ENCODE measurements at places on chromosomes 16 and 17.

DNA sequence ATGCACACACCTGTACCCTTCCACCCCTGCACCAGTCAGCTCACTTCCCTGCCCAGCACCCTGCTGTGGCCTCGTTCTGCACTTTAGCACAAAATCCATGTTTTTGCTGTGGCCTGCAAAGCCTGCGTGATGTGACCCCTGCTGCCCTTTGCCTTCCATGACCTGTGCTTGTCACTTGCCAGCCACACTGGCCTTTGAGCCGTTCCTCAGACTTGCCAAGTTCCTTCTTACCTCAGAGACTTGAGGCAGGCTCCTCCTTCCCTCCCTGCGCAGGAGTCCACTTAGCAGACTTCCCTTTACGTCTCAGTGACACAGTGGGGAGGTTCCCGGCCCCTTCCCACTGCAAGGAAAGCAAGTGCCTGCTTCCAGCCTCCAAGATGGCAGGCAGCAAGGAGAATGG, 134.7 kb downstream of the SNX29 start:
- no peak for DNase-seq

GRCh38 chr17:81656118-81656743, at the start of gene PDE6G:
Gene PDE6G (minus strand): TSS chr17:81656542. CDS start chr17:81653305, 3,237 bp downstream.
- no peak for DNase-seq

- DNase-seq = no peak
Observed at GRCh38 chr17:18181358-18181757, 2.3 kb upstream of the ALKBH5 start.

DNA sequence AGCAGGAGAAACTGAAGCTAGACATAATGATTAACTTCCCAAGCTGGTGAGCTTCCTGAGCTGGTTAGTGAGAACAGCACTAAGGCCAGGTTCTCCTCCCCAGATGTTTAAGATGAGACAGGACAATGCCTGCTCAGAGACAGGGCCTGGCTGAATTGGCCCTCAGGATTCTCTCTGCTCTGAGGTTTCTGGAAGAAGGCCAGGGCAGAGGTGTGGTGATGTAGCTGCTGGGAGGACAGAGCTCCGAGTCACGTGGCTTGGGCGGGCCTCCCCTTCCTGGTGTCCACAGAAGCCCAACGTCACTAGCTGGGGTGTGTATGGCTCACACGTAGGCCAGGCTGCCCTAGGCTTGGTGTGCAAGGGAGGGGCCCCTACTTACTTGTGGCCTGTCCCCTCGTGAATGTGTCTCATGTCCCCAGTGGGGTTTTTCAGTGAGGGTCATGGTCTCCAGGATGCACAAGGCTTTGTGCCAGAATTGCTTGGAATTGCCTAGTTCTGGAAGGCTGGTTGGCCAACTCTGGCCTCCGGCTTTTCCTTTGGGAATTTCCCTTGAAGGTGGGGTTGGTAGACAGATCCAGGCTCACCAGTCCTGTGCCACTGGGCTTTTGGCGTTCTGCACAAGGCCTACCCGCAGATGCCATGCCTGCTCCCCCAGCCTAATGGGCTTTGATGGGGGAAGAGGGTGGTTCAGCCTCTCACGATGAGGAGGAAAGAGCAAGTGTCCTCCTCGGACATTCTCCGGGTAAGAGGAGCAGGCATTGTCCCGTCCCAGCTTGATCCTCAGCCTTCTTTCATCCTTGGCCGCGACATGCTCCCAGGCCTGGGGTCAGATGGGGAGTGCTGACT, 3.4 kb downstream of the NOD2 start:
- peak; percentile 55 for DNase-seq

- no peak for DNase-seq
Observed at GRCh38 chr16:69187446-69188235, 677 bp downstream of the SNTB2 start.

DNA sequence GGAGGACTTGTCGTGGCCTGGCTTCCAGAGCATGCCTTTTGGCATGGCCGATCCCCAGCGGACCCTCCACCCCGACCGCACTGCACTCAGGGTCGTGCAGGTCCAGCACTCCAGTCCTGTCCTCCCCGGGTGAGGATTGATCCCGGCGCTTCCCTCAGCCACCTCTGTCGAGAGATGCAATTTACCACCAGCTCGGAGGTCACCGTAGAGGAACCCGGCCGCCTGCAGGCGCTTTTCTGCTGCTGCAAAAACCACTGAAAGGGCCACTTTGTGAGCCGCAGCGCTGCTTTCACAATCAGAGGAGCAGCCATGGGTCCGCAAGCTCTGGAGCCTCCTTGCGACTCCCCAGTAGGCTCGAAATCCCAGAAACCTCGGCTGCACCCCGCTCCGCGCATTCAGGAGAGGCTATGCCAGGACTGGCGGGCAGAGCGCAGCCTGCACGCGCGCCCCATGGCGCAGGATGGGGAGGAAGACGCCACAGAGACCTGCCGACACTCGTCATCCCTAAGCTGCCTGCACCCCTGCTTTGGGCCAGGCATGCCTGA, 134.2 kb downstream of the HS3ST2 start:
- no peak for DNase-seq

DNA sequence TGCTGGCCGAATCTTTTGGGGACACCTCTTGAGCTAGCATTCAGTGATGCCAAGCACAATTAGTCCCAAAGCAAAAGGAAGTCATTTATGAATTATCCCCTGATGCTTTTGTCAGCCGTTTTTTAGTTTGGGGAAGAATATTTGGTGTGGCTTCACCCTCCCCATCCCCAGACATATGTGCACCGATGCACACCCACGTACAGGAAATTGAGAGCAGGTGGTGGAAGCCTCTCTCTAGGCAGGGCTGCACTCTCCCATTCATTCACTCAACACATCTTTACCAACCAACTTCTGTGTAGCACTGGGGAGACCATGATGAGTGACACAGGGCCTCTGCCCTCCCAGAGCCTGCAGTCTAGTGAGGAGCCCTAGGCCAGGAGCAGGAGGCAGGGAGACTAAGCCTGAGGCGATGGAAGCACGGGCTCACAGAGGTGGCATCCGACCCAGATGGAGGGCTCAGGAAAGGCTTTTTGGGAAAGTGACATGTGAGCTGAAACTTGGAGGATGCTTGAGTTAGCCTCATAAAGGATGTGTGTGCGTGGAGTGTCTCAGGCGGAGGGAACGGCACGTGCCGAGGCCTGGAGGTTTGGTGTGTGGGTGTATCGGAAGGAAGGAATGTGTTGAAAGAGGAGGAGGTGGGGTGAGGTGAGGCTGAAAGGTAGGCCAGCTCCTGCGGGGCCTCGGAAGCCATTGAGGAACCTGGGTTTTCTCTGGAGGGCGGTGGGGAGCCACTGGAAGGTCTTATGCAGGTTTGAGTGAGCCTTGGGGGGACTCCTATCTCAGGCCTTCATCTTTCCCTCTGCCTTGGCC, 43.8 kb downstream of the PSME3IP1 start:
- DNase-seq = no peak

DNA sequence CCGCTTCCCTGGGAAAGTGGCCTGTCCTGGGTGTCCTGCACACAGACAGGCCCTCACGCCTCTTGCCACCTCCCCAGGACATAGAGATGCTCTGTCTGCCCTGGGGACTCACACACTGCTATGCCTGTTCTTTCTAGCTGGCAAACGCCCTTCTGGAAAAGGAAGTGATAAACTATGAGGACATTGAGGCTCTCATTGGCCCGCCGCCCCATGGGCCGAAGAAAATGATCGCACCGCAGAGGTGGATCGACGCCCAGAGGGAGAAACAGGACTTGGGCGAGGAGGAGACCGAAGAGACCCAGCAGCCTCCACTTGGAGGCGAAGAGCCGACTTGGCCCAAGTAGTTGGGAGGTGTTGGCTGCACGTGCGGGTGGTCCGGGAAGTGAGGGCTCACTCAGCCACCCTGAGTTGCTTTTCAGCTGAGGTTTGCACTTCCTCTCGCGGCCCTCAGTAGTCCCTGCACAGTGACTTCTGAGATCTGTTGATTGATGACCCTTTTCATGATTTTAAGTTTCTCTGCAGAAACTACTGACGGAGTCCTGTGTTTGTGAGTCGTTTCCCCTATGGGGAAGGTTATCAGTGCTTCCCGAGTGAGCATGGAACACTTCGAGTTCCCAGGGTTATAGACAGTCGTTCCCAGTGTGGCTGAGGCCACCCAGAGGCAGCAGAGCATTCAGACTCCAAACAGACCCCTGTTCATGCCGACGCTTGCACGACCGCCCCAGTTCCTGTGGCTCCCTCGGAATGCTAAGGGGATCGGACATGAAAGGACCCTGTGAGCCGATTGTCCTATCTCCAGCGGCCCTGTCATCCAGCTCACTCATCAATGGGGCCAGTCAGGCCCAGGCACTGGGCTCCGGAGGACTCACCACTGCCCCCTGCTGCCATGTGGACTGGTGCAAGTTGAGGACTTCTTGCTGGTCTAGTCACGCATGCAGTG, 3.5 kb upstream of the RPL13 start:
- DNase-seq = no peak

DNA sequence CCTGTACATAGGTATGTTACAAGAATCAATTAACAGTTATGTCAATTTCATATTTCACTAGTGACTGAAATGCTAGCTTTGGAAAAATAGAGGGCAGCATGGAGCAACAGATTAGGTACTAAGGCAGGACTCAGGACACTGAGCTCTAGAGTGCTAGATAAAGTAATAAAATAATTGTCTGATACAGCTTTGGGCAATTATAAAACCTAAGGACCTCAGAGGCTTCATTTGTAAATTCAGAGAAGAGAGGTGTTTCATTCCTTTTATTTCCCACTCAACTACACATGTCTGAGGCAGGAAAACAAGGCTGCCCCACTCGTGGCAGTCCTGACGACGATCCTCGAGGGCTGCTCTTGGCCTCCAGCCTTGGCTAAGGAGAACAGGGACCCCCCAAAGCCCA, 81.5 kb downstream of the CA4 start:
- no peak for DNase-seq

- DNase-seq = no peak
Observed at GRCh38 chr16:4323845-4324488, 8.1 kb downstream of the GLIS2 start.

GRCh38 chr17:28983286-28984230, 22.3 kb downstream of the SEZ6 start:
- DNase-seq = no peak

DNA sequence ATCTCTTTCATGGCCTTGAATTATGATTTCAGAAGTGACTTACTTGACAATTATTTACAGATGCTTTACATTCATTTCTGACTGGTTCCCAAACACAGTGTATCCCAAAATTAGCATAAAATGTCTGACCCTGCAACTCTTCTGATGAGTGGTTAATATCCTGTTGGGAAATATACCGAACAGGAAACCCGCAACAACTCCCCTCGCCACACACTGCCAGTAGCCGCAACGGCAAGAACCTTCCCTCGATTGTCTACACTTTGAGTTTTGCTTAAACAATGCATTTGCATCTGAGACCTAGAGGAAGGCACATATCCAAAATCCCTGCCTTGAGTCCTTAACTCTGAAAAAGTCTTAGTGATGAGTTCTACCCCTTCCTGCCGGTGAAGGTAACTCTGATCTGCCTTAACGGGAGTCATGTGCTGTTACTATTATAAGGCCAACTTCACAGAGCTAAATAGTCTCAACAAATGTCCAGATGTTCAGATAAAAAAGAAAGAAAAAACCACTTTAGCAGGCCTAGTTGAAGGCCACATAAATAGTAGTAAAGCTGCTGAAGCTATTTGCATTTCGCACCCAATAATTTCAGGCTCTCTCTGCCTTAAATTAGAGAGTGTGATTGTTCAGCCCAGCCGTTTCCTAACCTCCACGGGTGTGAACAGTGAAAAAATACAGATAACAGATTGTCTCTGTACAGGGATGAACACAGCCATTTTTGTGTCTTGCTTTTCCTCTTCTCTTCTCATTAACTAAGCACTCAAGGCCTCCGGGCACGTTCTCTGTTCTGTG, 321.1 kb downstream of the HS3ST3B1 start:
- no peak for DNase-seq

- no peak for DNase-seq
Observed at GRCh38 chr16:21302898-21303528, 24.9 kb upstream of the CRYM start.

GRCh38 chr17:61135782-61136181, 263.9 kb upstream of the TBX2 start:
- DNase-seq = no peak

- DNase-seq = no peak
Observed at GRCh38 chr17:28570716-28571360, 486 bp downstream of the PIGS start.

- no peak for DNase-seq
Observed at GRCh38 chr17:27453471-27453870, 2.8 kb upstream of the KSR1 start.

GRCh38 chr16:69851491-69852240, 89.5 kb downstream of the WWP2 start:
- no peak for DNase-seq

DNA sequence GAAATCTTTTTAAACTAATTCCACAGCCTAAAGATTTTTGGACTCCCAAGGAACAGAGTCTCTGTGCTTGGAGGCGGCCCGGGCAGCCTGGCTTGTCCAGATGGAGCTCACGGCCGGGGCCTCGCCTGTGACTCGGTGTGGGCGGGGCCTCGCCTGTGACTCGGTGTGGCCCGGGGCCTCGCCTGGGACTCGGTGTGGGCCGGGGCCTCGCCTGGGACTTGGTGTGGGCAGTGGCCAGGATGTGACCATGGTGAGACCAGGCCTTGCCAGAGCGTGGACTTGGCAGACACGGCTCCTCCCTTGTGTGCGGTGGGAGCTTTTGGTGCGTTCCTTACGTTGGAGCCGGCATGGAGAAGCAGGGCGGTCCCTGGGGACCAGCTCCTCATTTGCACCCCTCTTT, 92.3 kb downstream of the METRNL start:
- no peak for DNase-seq

DNA sequence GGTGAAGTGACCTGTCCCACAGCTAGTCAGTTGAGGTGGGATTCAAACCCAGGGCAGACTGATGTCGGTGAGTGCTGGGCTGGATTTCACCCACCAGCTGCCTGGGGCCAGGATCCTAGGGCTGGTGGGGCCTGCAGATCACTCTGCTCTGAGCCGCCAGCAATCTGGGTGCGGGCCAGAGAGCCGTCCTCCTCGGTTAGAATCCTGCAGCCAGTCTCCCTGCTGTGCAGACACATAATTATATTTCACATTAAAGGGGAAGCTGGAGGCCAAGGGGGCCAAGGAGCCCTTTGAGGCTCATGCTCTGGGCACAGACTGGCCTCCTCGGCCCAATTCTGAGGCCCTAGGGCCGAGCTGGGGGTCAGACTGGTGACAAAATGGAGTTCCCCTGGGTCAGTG, 996 bp upstream of the KCNJ12 start:
- no peak for DNase-seq

DNA sequence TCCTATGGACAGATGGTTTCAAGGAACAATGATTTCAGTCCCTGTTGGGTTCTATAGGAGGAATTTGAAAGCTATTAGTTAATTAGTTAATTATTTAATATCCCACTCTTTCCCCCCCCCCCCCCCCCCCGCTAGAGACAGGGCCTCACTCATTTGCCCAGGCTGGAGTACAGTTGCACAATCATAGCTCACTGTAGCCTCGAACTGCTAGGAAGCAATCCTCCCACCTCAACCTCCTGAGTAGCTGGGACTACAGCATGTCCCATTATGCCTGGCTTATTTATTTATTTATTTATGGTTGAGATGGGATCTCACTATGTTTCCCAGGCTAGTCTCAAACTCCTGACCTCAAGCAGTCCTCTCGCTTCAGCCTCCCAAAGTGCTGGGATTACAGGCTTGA, 15.0 kb upstream of the TAT start:
- DNase-seq = no peak

GRCh38 chr16:72434159-72434558, 262.2 kb upstream of the PMFBP1 start:
- DNase-seq = no peak
